LNCaP clone FGC (cell line): ENCODE measurements at places on chromosomes 5 and 9.

- DNase-seq: no peak
Observed at GRCh38 chr5:140785905-140786686, at the start of gene PCDHA1. PCDHA1 (plus strand) TSS chr5:140786140.

DNA sequence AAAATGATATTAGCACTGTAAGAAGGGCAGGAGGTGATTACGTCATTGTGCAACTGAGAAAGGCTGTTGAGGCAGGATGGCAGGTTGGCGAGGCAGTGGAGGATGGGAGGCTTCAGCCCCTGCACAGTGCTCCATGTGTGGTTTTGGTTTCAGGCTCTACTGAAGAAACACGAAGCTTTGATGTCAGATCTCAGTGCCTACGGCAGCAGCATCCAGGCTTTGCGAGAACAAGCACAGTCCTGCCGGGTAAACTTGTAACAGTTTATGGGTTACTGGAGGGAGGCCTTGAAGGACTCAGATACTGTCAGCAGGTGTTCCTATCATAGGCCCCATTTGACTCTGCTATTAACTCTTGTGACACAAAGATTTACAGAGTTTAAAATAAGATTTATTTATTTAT, 35.1 kb downstream of the SPTAN1 start:
- DNase-seq: no peak

DNA sequence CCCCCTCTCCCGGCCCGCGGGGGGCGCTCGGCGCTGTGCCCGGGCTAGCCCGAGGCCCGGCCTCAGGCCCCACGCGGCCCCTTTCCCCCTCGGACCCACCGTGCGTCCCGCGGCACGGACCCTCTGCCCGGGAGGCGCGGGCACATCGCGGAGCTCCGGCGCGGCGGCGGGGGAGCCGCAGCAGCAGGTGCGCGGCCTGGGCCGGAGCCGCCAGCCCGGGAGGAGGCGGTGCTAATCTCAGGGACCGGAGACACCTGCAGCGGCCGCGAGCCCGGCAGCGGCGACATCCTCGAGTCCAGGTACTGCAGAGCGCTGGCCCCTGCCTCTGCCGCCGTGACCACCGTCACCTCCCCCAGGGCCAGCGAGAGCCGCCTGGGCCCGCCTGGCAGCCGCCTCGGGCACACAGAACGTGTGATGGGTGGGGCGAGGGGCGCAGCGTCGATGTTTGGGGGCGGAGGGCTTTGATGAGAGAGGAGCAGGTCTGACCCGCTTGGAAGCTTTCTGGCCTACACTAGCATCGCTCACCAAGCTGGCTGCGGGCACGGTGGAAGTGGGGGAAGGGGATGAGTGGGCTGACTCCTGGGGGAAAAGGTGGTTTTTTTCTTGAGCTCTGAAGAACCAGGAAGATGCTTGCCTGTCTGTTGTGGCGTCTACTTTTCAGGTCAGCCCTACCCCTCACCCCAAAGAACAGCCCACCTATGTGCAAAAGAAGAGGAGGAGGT, 524 bp downstream of the CYFIP2 start:
- DNase-seq: no peak

- DNase-seq: no peak
Observed at GRCh38 chr9:128809831-128810230, 8.5 kb upstream of the ENDOG start.

- no peak for DNase-seq
Observed at GRCh38 chr5:128304791-128305190, 221.2 kb downstream of the SLC12A2 start.
